ENCODE measurements at places on chromosomes 2 and 18.

GRCh38 chr2:68561372-68561771 is 82.0 kb upstream of the PROKR1 start:
- DNase-seq: no peak

GRCh38 chr2:239441261-239442078 is 40.6 kb upstream of the HDAC4 start:
- DNase-seq: no peak

DNA sequence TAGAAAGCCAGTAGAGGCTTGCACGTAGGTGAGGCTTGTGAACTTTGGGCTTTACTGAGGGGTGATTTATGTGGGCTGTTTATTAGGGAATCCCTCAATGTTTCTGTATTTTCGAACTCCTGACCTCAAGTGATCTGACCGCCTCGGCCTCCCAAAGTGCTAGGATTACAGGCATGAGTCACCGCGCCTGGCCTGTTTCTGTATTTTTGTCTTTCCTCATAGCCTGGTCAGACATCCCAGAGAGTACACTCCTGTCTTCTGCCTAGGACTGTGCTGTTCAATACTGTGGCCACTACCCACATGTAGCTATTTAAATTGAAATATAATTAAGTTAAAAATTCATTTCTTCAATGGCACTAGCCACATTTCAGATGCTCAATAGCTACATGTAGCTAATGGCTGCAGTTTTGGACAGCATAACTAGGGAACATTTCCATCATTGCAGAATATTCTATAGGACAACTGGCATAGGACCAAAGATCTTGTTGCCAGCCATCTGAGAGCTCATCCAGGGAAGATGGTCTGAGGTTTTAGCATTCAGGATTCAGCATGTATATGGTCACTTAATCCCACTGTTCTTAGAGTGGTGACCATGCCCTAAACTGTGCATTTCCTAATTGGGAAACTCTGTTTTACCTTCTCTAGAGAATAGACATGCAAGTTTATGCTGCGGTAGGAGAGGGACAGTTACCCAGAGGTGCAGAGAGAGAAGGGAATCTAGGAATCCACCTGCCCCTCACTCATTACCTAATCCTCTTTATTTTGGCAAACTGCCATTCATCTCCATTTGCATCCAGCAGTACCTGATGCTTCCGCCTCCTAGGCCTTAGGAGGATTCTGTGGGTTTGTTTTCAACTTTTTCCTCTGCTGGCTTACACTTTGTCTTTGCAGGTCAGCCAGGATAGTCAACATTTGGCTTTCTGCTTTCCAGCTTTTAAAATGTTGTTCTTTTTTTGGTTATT is 64.4 kb downstream of the LCLAT1 start:
- DNase-seq: peak; percentile 58

- DNase-seq: no peak
Observed at GRCh38 chr2:170123593-170123992, 54.4 kb upstream of the MYO3B start.

GRCh38 chr2:223123855-223124610 is 72.0 kb downstream of the KCNE4 start:
- peak; percentile 83 for DNase-seq

Measured in AG10803 (cell line).